NCI-H2171 treated with DMSO at 0.1 percent for 48 hours (cell line): ENCODE measurements at places on chromosomes 4 and X.

- no peak for DNase-seq
Observed at GRCh38 chr4:73621357-73621756, 1.1 kb upstream of the RASSF6 start.

DNA sequence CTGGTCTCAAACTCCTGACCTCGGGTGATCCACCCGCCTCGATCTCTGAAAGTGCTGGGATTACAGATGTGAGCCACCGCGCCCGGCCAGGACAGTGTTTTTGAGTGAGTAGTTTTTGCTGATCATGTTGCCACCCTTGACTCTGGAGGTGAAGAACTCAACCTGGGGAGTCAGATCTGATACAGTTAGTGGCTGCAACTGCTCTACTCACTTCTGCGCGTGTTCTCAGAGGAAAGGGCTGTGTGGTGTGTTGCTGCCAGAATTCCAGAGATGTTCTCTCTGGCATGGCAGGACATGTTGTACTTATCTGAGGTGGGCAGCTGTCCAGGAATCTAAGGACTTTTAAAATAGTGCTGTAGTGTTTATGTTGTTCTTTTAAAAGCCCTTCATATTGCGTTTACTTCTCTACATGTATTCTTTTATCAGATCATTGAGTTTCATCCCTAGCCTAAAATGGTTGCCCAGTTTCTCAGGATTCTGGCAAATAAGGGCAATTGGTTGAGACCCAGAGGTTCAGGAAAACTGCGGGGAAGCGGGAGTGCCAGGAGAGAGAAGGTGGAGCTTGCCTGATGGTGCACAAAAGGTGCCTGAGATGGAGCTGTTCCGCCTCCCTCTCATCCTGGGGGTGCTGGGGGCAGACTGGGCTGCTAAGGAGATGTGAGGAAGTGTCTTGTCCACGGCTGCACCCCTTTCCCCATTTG is 97.7 kb downstream of the ARHGAP10 start:
- DNase-seq, result no peak

GRCh38 chr4:135548711-135549110 is 1347.1 kb upstream of the PABPC4L start:
- DNase-seq, result no peak

DNA sequence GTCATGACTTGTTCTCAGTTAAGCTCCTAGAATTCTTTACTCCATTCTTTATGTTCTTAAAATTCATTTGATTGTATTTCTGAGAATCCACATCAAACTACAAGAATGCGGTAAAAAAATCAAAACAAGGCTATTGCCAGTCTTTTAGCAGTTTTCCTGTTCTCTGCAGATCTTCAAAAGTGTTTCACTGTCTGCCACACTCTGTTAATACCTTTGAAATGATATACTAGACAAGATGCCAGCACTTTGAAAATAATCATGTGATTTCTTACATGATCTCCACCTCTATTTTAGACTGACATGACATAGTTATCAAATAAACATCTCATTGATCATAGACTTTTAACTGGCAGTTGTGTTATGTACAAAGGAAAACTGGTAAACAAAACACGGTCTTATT is 30.1 kb upstream of the GPRIN3 start:
- DNase-seq, result no peak

GRCh38 chrX:31653422-31653821 is 581.6 kb upstream of the FTHL17 start:
- DNase-seq, result no peak

GRCh38 chr4:112266823-112267222 is 18.9 kb downstream of the TIFA start:
- no peak for DNase-seq

DNA sequence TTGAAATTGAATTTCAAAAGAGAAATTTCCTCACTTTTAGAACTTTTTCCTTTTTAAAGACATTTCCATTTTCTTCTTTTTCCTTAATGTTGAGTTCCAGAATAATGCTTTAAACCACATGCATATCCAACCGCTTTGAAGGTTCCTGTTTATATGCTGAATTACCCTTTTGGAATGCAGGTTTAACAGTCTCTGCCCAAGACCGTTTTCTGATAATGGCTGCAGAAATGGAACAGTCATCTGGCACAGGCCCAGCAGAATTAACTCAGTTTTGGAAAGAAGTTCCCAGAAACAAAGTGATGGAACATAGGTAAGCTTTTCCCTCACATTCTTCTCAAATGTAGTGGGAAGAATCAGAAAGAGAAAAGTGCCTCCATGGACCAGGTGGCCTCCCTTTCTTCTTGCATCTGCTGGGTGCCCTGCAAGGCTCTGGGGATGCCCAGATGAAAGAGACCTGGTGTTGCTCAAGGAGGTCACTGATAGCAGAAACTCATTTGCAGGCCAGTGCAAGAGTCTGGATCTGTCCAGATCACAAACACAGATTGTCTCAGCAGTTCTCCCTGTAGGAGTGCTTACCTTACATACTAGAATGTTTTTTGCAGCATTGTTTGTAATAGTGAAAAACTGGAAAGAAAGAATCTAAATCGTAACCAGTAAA is 42.9 kb downstream of the MOSPD2 start:
- DNase-seq, result no peak

DNA sequence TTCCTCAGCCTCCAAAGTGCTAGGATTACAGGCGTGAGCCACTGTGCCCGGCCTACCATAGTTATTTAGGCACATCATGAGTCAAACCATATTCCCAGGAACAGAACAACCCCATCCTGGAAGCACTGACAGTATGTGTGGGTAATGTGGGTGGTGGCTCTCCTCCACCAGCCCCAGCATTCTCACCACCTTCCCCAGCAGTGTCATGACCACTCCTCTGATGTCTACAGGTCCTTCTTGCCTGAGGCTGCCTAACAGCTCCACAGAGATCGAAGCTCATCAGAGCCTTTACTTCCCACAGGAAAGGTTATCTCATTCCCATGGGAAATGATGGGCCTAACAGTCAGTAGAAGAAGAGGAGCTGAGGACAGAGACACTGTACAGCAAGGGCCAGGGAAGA is 129.5 kb upstream of the GPC4 start:
- no peak for DNase-seq
